ENCODE measurements at places on chromosomes 1 and 21. TPM values are rescaled to one million over a fixed set of nuclear protein-coding genes. Genes with fewer than 3 reads are reported as not detected.

The ZBTB8A gene
- 8.4 TPM for total RNA-seq

The NES gene
- total RNA-seq: 39.8 TPM

The TTC39A gene
- total RNA-seq: 34.9 TPM

The NBPF8 gene
- 7.7 TPM for total RNA-seq

The OR10K2 gene
- total RNA-seq: not detected

The PRDM15 gene
- total RNA-seq: 6.6 TPM

The STYXL2 gene
- total RNA-seq: 0.09 TPM

The TMEM54 gene
- total RNA-seq: 44.0 TPM

The HSF2BP gene
- 0.32 TPM for total RNA-seq

The KIF26B gene
- total RNA-seq: 1.2 TPM

The KIF17 gene
- 8.4 TPM for total RNA-seq

The OR6P1 gene
- not detected for total RNA-seq

The OR2AK2 gene
- total RNA-seq: not detected

DNA sequence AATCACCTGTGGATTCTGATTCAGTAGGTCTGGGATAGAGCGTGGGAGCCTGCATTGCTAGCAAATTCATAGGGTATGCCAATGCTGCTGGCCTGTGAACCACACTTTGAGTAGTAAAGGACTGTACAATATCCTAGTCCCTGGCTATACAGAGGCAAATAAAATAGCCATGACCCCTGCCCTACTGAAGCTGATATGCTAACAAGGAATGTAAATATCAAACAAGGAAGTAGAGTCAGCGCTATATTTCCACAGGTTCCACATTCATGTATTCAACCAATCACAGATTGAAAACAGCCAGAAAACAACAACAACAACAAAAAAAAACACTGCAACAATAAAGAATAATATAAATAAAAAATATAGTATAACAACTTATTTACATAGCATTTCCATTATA lies 77.8 kb downstream of the TM2D1 start:
- no peaks in the 10 kb centered on the region for H3K4me1 ChIP-seq
- H3K4me3 ChIP-seq: no peak overlapping the region
- DNase-seq: no peak
- no peaks in the 10 kb centered on the region for H3K36me3 ChIP-seq

GRCh38 chr1:47935163-47935562 lies 62.0 kb downstream of the TRABD2B start:
- no peak for DNase-seq
- H3K27me3 ChIP-seq: no peaks in the 10 kb centered on the region
- H3K27ac ChIP-seq: no peak overlapping the region
- no peak overlapping the region for H3K4me3 ChIP-seq
- H3K36me3 ChIP-seq: no peaks in the 10 kb centered on the region
- H3K4me1 ChIP-seq: peaks cover 5% of the 10 kb centered on the region

- peaks cover 13% of the 10 kb centered on the region for H3K36me3 ChIP-seq
- H3K4me1 ChIP-seq: peaks cover 31% of the 10 kb centered on the region
- no peaks in the 10 kb centered on the region for H3K27me3 ChIP-seq
- H3K4me3 ChIP-seq: peak overlapping the region; percentile 10
- peak overlapping the region; percentile 74 for H3K27ac ChIP-seq
- peak; percentile 53 for DNase-seq
These were observed 5.7 kb upstream of the PPP1R15B start for GRCh38 chr1:204417074-204417997.

DNA sequence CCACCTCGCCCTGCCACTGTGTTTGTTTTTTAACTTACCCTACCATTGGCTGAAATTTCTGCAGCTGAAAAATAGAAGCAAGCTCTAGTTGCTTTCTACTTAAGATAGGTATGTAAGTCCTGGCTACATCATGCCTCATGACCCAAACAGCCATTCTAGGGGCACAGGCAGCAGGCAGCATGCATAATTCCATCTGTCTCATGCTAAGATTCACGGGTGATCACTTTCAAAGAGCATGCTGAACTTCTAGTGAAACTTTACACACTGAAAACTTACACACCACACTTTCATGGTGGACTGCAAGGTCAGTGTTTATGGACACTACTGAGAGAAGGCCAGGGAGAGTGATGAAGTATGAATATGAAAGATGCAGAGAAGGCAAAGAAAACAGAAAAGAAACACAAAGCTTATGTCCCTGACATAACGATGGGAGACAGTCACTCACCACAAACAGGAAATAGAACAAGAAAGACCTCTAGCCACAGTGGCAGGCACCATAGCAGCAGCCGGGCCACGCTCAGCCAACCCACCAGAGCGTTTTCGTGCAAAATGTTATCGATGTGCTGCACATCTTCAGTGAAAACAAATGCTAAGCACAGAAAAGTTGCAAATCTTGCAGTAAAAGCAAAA lies 102.3 kb upstream of the TIAM1 start:
- DNase-seq: no peak
- no peak overlapping the region for H3K4me3 ChIP-seq
- H3K27ac ChIP-seq: no peak overlapping the region
- peaks cover 30% of the 10 kb centered on the region for H3K4me1 ChIP-seq
- no peaks in the 10 kb centered on the region for H3K36me3 ChIP-seq

DNA sequence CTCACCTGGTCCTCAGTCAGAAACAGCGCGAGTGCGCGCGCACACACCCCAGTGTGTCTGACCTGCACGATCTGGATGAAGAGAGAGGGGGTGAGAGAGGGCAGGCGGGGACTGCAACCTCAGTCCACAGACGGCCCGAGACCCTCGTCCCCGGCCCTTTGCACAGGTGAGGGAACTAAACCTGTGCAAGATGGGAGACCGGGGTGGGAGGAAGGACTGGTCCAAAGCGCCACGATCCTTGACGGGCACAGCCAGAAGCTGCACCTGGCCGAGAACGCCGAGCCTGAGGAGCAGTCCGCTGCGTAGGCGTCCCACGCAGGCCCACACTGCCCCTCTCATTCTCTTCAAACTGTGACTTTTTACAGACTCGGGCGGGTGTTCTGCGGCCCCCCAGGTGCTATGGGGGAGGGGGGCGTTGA lies 519 bp upstream of the IQCC start:
- no peaks in the 10 kb centered on the region for H3K27me3 ChIP-seq
- peak; percentile 59 for DNase-seq
- peak overlapping the region; percentile 71 for H3K4me3 ChIP-seq
- H3K36me3 ChIP-seq: no peaks in the 10 kb centered on the region
- peaks cover 34% of the 10 kb centered on the region for H3K4me1 ChIP-seq
- peak overlapping the region; percentile 54 for H3K27ac ChIP-seq

DNA sequence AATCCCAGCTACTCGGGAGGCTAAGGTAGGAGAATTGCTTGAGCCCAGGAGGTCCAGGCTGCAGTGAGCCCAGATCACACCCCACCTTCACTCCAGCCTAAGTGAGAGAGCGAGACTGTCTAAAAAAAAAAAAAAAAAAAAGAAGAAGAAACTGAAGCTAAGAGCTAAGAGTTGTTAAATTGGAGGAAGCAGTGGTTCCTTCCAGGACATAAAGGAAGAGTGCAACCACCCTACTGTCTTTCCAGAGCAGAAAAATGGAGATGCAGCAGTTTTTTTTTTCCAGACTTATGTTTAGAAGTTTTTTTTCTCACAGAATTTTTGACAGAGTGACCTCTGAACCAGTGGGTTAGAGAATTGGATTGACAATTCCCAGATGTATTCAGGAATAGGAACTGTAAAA lies 88.7 kb downstream of the HLX start:
- no peak for DNase-seq
- H3K4me1 ChIP-seq: no peaks in the 10 kb centered on the region
- H3K36me3 ChIP-seq: no peaks in the 10 kb centered on the region
- H3K4me3 ChIP-seq: no peak overlapping the region

GRCh38 chr1:244836584-244836983 lies 1.1 kb downstream of the COX20 start:
- peak overlapping the region; percentile 78 for H3K4me3 ChIP-seq
- peak overlapping the region; percentile 99 for H3K27ac ChIP-seq
- peaks cover 26% of the 10 kb centered on the region for H3K36me3 ChIP-seq
- H3K27me3 ChIP-seq: no peaks in the 10 kb centered on the region
- peaks cover 48% of the 10 kb centered on the region for H3K4me1 ChIP-seq
- DNase-seq: no peak

GRCh38 chr1:180152588-180152987 lies 2.1 kb upstream of the QSOX1 start:
- H3K4me3 ChIP-seq: no peak overlapping the region
- no peaks in the 10 kb centered on the region for H3K36me3 ChIP-seq
- no peak overlapping the region for H3K27ac ChIP-seq
- H3K4me1 ChIP-seq: peaks cover 36% of the 10 kb centered on the region
- H3K27me3 ChIP-seq: no peaks in the 10 kb centered on the region

- H3K4me3 ChIP-seq: no peak overlapping the region
- no peak overlapping the region for H3K27ac ChIP-seq
- no peaks in the 10 kb centered on the region for H3K27me3 ChIP-seq
- H3K36me3 ChIP-seq: no peaks in the 10 kb centered on the region
- H3K4me1 ChIP-seq: no peaks in the 10 kb centered on the region
- no peak for DNase-seq
These were observed 19.3 kb downstream of the PTPN14 start for GRCh38 chr1:214532070-214532469.

DNA sequence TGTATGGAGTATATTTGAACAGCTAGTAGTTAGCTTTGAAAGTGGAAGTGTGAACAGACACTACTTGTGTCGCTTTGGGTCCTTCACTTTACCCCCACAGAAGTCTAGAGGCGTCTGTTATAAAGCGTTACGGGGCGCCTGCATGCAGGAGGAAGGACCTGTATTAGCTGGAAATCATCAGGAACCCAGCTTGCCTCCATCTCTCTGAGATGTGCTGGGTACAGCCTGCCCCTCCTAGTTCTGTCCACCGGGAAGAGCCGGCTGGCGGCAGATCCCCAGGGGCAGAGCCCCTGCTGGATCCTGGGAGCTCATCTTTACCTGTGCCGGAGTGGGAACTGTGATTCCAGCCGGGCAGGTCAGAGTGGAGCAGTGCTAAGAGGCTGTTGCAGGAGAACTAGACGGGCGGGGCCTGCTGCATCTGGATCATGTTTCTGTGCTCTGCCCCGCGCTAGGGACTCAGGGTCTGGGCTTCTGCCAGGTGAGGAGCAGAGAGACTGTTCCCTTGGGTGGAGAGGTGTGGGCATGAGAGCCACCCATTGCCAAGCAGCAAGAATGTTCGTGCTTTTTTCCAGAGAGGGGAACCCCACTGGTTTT lies 22.3 kb upstream of the SPSB1 start:
- no peaks in the 10 kb centered on the region for H3K27me3 ChIP-seq
- no peak for DNase-seq
- no peak overlapping the region for H3K4me3 ChIP-seq
- H3K27ac ChIP-seq: no peak overlapping the region
- no peaks in the 10 kb centered on the region for H3K4me1 ChIP-seq
- H3K36me3 ChIP-seq: peaks cover 19% of the 10 kb centered on the region

- H3K4me3 ChIP-seq: no peak overlapping the region
- DNase-seq: no peak
- H3K27ac ChIP-seq: no peak overlapping the region
- no peaks in the 10 kb centered on the region for H3K27me3 ChIP-seq
These were observed 125.9 kb downstream of the MRPS6 start for GRCh38 chr21:34199121-34199910.

DNA sequence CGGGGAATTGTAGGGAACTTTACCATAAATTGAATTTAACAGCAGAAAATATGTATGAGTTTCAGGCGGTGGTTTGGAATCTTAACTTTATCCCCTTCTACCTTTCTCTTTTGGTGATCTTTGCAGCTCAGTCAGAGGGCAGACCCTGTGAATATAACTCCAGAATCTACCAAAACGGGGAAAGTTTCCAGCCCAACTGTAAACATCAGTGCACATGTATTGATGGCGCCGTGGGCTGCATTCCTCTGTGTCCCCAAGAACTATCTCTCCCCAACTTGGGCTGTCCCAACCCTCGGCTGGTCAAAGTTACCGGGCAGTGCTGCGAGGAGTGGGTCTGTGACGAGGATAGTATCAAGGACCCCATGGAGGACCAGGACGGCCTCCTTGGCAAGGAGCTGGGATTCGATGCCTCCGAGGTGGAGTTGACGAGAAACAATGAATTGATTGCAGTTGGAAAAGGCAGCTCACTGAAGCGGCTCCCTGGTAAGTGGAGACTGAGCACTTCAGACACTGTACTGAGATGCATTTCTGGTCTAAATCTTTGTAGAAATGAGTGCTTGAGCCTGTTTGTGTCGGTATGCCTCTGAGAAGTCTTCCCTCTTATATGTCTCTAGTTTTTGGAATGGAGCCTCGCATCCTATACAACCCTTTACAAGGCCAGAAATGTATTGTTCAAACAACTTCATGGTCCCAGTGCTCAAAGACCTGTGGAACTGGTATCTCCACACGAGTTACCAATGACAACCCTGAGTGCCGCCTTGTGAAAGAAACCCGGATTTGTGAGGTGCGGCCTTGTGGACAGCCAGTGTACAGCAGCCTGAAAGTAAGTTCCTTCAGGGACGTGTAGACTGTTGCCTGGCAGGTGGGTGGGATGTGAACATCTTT lies 1.5 kb downstream of the CCN1 start:
- H3K27ac ChIP-seq: peak overlapping the region; percentile 97
- DNase-seq: peak; percentile 80
- peaks cover 42% of the 10 kb centered on the region for H3K4me1 ChIP-seq
- peaks cover 12% of the 10 kb centered on the region for H3K27me3 ChIP-seq
- peaks cover 11% of the 10 kb centered on the region for H3K36me3 ChIP-seq

- H3K4me3 ChIP-seq: no peak overlapping the region
- H3K4me1 ChIP-seq: no peaks in the 10 kb centered on the region
- H3K27ac ChIP-seq: no peak overlapping the region
- no peak for DNase-seq
These were observed 2.3 kb downstream of the ASTN1 start for GRCh38 chr1:177162243-177162642.

GRCh38 chr1:118325550-118326225 lies 140.7 kb upstream of the SPAG17 start:
- no peaks in the 10 kb centered on the region for H3K4me1 ChIP-seq
- no peak overlapping the region for H3K27ac ChIP-seq

GRCh38 chr1:45925728-45926287 lies 122.4 kb downstream of the MAST2 start:
- H3K36me3 ChIP-seq: no peaks in the 10 kb centered on the region
- no peak overlapping the region for H3K27ac ChIP-seq
- H3K27me3 ChIP-seq: no peaks in the 10 kb centered on the region
- no peak for DNase-seq
- no peak overlapping the region for H3K4me3 ChIP-seq
- H3K4me1 ChIP-seq: no peaks in the 10 kb centered on the region

- no peaks in the 10 kb centered on the region for H3K4me1 ChIP-seq
- H3K4me3 ChIP-seq: no peak overlapping the region
- H3K36me3 ChIP-seq: no peaks in the 10 kb centered on the region
- DNase-seq: no peak
These were observed 858 bp downstream of the LACTBL1 start for GRCh38 chr1:22971611-22972405.

GRCh38 chr1:41705798-41706197 lies 212.9 kb downstream of the HIVEP3 start:
- no peaks in the 10 kb centered on the region for H3K36me3 ChIP-seq
- H3K4me1 ChIP-seq: no peaks in the 10 kb centered on the region
- DNase-seq: no peak

DNA sequence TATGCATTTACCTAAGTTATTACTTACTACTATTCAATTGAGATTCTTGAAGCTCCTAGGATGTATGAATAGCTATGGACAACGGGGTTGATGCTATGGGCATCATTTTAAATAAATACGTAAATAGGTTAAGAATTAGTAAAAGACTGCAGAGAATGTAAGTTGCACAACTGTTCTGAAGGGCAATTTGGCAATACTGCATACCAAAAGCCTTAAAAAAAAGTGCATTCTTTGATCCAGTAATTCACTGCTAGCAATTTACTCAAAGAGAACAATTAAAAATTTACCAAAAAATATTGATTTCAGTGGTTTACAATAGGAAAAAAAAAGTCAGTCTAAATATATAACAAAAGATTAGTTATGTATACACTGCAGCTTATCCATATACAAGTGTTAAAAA lies 3.5 kb downstream of the ARPC5 start:
- H3K4me3 ChIP-seq: peak overlapping the region; percentile 85
- H3K27ac ChIP-seq: peak overlapping the region; percentile 50
- peaks cover 47% of the 10 kb centered on the region for H3K36me3 ChIP-seq
- H3K4me1 ChIP-seq: peaks cover 78% of the 10 kb centered on the region
- H3K27me3 ChIP-seq: no peaks in the 10 kb centered on the region
- DNase-seq: no peak
